ENCODE measurements at places on chromosomes 5 and 9.

GRCh38 chr9:33934188-33934878 lies 114.4 kb downstream of the UBAP2 start:
- no peak for DNase-seq

GRCh38 chr5:116035123-116035522 lies 2.9 kb downstream of the ARL14EPL start:
- no peak for DNase-seq

- DNase-seq, result peak; percentile 51
These were observed 3.4 kb downstream of the SLC6A19 start for GRCh38 chr5:1204693-1205242.

DNA sequence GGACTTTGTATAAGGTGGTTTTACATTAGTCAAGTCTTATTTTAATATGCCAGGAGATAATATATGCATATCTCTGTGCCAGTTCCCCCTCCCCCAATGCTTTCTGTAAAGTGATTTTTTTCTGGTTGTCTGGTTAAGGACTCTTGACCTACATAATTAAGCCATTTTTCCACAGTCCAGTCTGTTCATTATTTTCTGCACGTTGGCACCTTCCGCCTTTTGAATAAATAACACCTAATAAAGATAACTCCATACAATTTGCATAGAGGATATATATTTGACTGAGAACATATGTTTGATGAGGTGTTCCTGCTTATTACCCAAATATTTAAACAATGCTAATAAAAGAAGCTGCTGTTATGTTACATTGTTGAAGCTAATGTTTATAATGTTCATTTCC lies 320.9 kb downstream of the DMAC1 start:
- no peak for DNase-seq

GRCh38 chr5:179371121-179371510 lies 25.9 kb upstream of the ADAMTS2 start:
- no peak for DNase-seq

DNA sequence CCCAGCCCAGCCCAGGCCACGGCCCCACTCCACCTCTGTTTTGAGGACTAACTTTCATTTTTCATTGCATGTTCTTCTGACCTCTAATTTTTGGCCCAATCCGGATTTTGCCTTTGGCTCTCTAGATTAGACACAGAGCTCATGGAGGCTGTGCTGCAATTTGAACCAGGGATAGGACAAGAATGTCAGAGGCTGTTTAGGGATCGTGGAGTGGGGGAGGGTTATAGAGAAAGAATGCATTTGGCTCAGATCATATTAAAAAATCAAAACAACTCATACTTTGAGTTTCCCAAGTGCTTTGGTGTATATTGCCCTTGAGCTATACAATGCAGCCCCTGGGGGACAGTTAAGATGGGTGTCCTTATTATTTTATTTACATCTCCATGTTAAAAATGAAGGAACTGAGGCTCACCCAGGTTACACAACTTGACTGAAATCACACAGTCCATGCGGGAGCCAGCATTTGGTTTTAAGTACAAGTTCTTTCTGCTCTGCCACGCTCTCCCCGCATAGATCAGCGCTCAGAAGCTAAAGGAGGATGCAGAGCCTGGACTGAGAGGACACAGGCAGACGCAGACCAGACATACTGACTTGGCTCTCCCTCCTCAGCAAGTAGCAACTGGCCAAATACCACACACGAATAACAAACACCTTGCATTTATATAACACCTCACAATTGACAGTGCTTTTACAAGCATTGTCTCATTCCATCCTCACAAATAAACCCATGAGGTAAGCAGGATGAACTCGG lies 126.4 kb upstream of the RAI14 start:
- no peak for DNase-seq

DNA sequence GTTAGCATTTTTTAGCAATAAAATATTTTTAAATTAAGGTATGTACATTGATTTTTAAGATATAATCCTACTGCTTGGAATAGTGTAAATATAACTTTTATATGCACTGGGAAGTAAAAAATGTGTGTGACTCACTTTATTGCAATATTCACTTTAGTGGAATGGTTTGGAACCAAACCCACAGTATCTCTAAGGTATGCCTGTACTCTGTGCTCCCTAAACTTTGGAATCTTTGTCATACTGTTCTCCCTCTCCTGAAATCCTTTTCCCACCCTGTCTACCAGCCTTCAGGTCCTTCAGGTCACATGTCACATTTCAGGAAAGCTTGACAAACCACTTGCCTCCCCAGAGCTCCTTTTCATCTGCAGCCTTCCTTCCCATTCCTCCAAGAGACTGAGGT lies 308.7 kb downstream of the SPOCK1 start:
- DNase-seq, result no peak

DNA sequence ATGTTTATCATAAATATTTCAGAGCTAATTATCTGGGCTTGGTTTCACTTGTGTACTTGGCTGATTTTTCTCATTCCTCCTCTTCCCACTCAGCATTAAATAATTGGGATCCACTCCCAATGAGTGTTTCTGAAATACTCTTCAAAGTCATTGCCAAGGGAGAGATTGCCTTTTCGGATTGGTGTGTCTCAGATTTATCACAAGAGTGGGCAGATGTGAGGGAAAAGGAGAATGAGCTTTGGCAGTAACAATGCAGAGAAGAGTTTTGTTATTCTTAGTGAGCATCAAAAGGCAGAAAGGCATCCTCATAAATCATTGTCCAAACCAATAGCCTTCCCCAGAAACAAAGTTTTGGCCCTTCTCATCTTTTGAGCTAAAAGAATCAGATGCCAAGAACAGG lies 79.2 kb downstream of the SEMA5A start:
- no peak for DNase-seq

- DNase-seq, result no peak
These were observed at the start of gene SMIM32 for GRCh38 chr5:136192526-136193321. Gene SMIM32, minus strand, starts transcription at chr5:136193162. Its CDS starts 638 bp downstream, at chr5:136192524.

- no peak for DNase-seq
These were observed 129.8 kb downstream of the TMEM174 start for GRCh38 chr5:73302797-73303147.

GRCh38 chr9:114316605-114317230 lies 6.2 kb upstream of the ORM1 start:
- DNase-seq, result no peak

- DNase-seq, result no peak
These were observed 241.7 kb downstream of the EBF1 start for GRCh38 chr5:158857976-158858375.

- no peak for DNase-seq
These were observed 47.0 kb upstream of the PDE8B start for GRCh38 chr5:77163453-77163852.

DNA sequence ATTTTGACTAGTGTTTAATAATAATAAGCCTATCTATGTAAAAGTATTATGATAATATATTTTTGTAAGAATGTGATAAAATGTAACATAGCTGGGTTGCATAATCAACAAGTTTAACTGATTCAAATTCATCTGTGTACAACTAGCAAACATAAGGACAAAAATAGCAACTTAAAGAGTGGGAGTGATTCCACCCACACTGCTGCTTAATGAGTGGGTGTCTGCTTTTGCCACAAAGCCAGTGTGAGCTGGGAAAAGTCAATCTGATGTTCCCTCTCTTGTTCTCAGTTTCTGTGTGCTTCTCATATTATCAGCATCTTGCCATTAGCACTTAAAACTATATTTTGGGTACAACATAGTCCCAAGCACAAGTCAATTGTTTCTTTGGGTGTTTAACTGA lies 111.1 kb upstream of the DPYSL3 start:
- DNase-seq, result no peak

GRCh38 chr5:150303660-150304386 lies 1.1 kb upstream of the ARSI start:
- DNase-seq, result no peak

DNA sequence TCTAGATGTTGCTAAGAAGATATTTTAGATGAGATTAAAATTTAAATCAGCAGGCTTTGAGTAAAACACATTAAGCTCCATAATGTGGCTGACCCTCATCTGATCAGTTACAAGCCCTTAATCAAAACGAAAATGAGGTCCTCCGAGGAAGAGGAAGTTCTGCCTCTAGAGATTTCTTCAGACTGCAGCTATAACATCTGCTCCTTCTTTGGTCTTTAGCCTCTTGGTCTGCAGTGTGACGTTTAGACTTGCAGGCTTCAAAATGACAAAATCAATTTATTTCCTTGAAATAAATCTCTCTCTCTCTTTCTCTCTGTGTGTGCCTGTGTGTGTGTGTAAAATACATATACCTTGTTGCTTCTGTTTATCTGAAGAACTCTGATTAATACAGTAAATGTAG lies 1429.8 kb upstream of the CDH9 start:
- DNase-seq, result peak; percentile 74

DNA sequence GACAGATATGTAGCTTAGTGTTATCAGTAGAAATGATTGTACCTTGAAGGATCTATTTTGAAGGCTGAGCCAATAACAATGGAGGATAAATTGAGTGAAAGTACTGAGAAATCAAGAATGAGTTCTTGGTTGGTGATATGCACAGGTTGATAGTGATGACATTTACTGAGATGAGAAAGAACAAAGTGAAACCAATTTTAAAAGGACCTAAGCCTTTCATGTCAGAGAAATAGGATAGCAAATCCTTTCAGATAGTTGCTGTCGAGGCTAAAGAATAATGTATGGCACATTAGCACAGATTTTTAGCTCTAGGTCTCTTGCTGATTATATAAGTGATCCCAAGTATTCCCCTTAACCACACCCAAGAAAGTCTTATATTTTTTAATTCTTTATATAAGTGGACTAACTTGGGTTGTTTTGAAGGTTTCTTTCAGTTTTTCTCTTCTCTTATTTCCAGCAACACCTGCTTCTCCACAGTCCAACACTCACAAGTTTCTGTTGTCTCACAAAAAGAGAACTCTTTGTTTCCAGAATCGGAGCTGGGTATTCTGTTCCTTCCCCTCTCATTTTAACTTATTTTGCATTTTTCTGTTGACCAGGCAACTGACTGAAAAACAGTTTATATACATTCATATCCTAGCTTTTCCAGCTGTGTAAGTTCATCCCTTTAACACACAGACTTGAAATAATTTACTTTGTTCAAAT lies 286.9 kb upstream of the ATP10B start:
- DNase-seq, result no peak

DNA sequence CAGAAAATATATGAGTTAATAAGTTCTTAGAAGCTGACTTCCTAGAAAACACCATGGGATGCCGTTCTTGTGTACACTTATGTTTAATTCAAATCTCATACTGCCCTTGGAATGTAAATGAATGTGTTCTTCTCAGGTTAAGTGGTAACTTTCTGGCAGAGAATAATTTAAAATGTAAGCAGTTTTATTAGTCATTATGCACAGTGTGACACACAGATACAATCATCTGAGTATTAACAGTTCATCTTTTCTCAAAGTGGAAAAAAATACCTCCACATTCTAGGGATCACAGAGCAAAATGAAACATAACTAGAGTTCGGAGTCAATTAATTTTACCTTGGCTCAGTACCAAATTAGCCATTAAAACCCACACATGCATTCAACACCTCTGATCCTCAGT lies 508.1 kb downstream of the CDH9 start:
- no peak for DNase-seq

DNA sequence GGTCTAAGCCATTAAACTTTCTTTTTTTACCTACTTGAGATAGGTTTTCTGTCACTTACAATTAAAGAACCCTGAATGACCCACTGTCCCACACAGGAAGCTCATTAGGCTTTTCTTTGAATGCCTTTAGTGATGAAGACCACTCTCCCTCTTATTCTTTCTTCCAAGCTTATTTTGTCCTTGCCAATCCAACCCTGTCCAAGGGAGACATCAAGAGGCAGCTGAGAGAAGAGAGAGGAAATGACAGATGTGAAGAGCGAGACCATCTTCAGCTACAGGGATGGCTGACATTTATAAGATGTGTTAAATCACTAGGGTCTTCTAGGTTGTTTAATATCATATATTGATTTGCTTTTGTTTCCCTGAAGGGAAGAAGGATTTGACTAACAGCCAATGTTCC lies 133.5 kb downstream of the FAM114A2 start:
- no peak for DNase-seq

GRCh38 chr9:83204047-83204446 lies 141.1 kb upstream of the RASEF start:
- DNase-seq, result no peak

DNA sequence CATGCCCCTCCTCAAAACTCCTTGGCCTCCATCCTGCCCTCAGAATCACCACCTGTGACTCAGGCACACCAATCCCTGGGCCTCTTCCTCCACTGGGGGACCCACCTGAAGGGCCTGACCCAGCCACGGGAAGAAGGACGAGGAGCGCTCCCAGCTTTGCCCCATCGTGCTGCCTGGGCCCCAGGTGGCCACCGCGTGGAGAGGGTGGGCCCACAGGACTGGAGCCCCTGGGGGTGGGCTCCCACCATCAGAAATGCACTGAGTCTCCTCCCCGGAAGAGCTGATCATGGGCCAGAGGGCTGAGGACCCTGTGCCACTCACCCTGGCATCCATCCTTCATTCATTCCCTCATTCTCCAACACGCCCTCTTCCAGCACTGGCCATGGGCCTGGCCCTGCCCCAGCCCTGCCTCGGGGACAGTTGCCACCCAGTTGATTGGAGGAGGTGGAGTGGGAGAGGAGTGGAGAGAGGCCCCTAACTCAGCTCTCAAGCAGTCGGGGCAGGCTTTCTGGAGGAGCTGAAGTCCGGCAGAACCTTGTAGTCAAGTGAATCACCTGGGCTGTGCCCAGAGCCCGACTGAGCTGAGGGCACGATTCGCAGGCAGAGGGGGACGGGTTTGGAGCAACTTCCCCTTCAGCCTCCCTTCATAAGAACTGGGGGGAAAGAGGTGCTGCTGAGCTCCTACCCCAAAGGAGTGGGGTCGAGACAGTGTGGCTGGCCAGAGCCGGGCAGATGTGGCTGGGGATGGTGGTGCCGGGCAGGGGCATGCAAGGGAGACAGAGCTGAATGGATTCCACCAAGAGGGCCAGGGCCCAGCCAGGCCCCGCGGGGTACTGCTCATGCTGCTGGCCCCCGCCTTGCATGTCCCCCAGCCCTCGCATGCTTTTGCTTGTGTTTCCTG lies 29.6 kb downstream of the DNM1 start:
- DNase-seq, result no peak

DNA sequence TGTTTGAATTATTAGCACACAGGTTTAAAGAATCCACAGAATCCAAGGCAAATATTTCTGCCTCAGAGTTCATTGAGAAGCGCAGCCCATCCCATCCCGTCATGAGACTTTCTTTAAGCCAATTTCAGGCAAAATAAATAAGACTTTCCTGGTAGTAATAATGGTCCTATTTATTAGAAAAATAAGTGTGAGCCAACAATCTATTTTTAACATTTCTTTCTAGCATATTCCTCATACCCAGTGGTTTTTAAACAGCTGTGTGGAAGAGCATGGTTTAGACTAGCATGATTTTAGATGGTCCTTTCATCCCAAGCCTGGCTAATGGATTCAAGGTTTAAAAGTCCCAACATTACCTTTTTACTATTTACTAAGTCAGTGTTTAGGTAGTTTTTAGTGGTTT lies 125.8 kb downstream of the SCAMP1 start:
- DNase-seq, result no peak

DNA sequence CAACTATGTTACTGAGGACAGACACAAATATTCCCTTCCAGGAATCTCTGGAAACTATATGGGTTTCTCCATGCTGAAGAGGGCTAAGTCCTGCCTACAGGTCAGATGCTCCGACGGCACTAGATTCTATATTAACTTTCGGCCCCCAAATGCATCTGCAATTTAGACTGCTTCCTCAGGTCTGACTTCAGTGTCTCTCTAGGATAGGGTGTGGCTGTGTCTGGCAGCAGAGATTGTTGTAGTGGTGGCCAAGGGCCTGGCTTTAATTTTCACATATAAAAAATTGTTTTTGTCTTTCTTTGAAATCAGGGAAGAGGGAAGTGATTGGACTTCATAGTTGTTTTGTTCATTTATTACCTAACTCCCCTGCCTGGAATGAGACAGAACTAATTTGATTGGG lies 101.8 kb downstream of the PJA2 start:
- no peak for DNase-seq

- DNase-seq, result no peak
These were observed 96.8 kb upstream of the PJA2 start for GRCh38 chr5:109506556-109506955.
